ENCODE measurements at places on chromosomes 12 and 14.

- no peak for DNase-seq
Measured at GRCh38 chr12:66620688-66621087, 58.2 kb downstream of the GRIP1 start.

- peak; percentile 30 for DNase-seq
Measured at GRCh38 chr12:13000925-13001774, 1.1 kb upstream of the HEBP1 start.

DNA sequence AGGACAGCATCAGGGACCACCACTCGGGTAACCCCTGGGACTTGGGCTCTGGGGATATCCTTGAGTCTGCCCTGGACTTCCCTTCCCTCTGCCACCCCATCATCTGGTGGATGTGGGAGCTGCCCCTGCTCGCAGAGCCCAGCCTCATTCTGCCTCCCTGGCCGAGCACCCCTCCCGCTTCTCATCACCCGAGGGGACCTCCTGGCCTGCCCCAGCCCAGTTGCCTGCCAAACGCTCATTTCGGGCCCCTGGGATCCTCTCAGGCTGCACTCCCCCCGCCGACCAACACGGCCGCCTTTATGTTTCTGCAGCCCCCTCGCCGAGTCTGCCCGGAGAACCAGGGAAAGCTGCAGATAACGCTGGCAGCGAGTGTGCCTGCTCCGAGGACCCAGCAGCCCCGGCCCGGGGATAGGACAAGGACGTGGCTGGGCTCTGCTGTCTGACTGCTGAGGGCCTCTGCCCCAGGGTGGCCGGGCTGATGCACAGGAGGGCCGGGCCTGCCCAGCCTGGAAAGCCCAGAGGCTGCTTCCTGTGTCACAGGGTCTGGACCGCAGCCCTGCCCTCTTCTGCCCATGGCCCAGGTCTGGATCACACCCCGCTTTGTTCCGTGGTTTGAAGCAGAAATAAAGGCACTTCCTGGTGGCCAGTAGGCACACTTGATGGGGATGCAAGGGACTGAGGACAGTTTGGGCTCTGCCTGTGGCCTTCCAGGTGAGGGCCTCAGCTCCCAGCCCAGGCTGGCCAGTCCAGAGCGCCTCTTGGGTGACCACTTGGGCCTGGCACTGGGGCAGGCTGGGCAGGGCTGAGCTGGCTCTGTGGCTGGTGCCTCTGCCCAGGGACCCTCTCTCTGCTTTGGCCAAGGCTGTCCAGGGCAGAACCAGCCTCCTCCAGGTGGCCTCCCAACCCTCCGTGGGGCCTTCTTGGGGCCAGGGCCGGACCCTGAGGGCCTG lies 4.9 kb upstream of the EXOC3L4 start:
- DNase-seq: no peak

DNA sequence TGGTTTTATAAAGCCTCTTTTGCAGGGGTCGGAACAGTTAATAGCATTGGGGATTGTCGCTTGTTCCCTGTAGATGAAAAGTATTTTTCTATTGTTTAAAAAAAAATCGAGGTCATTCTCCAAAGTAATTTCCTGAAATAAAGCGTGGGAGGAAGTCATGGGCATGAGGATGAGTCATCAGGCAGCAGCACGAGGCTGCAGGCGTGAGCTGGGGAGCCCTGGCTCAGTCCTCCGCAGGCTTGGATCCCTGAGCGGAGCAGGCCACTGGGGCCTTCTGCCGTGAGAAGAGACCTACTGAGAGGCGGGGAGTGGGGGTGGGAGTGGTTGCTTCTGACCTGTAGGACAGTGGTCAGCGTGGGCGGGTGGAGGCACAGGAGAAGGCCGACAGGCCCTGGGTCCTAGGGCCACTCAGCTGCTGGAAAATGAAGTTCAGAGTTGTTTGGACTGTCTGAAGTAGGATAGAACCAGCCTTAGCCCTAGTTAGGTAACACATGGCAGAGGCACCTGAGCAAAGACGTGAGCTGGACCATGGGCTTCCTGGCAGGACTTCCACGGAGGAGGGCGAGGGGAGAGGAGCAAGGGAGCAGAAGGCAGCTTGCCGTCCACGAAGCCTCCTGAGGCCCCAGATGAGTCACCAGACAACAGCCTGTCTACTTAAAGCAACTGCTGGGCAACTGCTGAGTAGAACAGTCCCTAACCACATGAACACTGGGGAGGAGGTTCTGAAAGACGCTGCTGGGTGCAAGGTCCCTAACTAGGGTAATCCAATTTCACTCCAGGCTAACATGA lies 21.1 kb upstream of the LGALS3 start:
- peak; percentile 43 for DNase-seq

DNA sequence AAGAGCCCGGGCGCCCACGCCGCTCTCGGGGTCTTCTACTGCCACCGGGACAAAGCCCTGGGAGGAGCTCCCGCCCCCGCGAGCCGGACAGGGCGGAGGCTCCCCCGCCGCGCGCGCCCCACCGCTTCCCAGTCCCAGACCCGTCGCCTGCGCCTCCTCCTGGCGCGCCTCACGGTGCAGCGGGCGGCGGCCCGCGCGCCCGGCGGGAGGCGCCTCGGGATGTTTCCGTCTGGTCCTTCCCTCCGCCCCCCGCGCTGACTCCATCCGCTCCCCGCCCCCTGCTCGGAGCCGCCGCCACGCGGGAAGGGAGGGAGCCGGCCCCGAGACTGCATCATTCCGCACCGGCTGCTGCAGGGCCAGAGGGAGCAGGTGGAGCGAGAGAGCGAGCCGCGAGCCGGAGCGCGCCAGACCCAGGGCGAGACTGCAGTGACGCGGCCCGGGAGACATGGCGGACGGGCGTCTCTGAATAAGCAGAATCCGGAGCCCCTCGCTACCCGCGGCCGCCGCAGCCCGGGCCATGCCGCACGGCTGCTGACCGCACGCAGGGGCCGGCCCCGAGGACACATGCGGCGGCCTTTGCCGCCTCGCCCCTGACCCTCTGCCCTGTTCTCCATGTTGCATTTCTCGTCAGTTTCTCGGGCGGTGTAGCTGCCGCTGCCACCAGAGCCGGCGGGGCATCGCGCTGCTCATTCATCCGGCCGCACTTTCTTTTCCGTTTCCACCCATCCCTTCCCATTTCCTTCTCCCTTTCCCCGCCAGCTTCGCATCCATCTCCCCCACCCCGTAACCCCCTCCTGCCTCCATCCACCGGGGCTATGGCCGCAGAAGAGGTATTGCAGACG lies at the start of gene BICD1:
Gene BICD1 (plus strand): TSS at position 331 of the 842 bp plus-strand sequence. CDS start 485 bp downstream, at position 816.
- DNase-seq: peak; percentile 67

DNA sequence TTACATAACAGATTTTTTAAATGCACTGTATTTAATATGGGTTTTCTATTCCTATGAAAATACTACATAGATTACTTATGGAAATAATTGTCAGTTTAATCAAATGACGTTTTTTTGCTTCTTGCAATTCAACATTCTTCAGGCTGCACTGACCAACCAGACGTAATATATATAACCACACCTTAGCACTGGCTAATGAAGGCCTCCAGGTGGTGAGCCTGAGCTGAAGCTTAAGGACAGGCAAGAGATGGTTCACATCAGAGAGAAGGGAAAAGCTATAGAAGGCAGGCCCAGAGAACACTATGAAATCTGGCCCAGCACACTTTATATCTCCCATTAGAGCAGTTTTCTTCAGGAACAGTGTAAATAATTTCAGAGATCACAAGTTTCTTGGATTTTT lies 2.8 kb upstream of the MDGA2 start:
- DNase-seq: no peak

DNA sequence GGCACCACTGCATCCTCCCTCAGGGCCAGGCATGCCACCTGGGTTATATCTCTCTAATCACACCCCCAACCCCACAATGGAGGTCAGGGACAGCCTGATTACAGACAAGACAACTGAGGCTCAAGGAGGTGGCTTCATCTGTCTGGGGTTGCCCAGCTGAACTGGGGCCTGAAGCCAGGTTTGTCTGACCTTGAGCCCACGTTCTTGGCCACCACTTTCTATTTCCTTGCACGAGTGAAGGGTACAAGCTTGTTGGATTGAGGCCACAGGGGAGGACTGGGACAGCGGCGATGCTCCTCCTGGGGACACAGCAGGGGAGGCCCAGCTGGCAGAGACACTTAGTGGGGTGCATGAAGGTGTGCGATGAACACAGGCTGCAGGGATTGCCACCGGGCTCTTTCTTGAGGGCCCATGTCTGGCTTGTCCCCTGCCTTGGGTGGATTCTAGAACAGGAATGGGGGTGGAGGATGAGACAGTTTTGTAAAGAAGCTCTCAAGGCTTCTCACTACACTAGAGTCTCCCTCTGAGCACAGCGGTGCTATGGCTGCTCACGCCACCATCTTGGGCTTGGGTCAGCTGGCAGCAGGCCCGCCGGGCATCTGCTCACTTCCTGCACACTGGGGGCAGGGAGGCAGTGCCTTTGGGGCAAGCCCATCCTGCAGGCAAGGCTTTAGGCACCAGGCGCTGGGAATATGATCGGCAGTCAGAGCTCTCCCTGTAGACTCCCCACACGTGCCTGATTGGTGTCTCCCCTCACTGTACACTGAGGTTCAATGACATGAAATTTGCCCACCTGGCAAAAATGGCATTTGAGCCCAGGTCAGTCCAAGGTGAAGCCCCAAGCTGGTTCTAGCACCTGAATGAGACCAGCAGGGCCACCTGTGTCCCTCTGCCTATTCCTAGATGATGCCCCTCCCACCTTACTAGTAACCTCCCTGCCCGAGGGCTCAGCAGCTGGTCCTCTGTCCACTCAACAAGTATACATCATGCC lies 16.0 kb downstream of the RITA1 start:
- DNase-seq: no peak

GRCh38 chr12:90404071-90404470 lies 550.9 kb downstream of the CCER1 start:
- no peak for DNase-seq

- DNase-seq: no peak
Measured at GRCh38 chr12:50351120-50352043, 45.0 kb downstream of the FAM186A start.

DNA sequence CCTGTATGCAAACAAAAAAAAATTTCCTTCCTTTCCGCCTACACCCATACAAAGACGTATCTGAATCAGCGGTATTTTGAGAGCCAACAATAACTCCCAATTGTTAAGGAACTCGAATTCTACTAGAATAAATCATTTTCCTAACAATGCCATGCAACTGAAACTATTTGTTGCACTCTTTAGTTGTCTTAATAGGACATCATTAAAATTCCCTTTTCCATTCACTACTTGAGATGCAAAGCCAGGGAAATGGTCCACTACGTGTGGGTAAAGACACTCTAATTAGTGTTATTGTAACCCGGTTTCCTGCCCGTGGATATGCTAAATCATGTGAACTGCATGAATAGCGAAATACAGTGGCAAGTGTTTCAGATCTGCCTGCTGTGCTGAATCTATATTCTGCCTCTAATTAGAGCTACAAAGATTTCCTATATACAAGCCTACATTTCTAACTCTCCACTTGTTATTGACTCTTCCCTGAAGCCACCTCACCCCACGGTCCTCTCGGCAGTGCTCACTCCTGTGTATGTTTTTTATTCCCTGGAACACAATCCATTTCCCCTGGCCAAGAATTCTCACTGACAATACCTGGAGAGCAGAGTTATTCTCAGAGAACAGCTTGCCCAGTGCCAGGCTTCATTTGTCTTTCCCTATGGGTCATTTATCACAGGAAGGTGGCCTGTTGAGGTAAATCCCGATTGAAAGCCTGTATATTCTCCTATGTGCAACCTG lies 168.3 kb downstream of the PAWR start:
- no peak for DNase-seq

GRCh38 chr12:45547822-45548221 lies 181.7 kb upstream of the ARID2 start:
- no peak for DNase-seq

DNA sequence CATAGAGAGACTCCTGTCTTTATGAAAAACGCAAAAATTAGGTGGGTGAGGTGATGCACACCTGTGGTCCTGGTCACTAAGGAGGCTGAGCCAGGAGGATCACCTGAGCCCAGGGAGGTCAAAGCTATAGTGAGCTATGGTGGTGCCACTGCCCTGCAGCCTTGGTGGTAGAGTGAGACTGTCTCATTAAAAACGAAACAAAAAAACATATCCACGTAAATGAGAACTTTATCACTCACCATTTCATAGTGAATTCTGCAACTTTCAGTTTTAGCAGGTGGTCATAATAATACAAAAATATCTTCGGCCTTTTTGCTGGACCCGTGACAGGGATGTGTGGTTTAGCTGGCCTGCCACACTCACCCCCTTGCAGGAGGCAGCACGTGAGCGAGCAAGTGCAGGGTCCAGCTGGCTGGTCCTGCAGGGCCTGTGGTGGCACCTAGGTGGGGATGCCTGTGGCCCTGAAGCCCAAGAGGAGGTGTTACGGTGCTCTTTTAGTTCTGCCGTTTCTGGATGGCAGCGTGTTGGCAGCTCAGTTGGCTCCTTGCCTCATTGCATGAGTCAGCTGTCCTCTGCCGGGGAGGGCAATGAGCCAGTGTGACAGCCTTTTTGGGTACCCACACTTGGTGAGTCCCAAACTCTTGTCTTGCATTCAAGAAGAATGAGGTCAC lies 1330.7 kb upstream of the TMEM132C start:
- no peak for DNase-seq

GRCh38 chr14:91142214-91142668 lies 28.4 kb downstream of the DGLUCY start:
- no peak for DNase-seq

DNA sequence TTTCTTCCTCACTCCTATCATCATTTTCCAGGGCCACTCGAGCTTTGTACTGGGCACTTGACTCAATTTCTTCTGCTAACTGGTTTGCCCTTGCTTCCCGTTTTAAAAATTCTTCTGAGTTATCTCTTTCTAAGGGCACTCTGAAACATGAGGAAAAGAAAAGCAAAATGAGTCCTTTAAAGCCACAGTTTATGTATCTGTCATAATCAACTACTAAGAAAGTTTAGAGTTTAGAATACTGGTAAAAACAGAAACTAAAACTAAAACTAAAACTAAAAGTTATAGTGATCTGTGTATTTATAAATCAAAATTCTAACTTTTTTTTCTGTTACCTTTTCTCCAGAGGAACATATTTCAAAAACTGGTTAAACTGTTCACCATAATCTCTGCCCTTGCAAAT lies 79.2 kb downstream of the ATXN2 start:
- no peak for DNase-seq

DNA sequence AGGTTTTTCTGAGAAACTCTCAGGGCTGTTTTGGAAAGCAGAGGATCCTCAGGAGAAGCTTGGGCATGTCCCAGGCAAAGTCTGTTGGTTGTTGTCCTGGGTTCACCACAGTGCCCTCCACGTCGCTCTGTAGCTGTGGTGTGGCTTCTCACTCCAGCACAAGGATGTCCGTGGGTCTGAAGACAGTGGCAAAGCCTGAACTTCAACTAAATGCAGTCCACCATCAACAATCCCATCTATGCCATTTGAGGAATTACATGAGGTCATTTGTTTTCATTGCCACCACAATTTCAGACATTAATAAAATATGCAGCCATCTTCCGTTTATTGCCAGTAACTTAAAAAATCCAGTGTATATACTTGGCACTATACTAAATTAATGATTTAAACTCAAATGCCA lies 272.1 kb downstream of the LRIG3 start:
- no peak for DNase-seq

DNA sequence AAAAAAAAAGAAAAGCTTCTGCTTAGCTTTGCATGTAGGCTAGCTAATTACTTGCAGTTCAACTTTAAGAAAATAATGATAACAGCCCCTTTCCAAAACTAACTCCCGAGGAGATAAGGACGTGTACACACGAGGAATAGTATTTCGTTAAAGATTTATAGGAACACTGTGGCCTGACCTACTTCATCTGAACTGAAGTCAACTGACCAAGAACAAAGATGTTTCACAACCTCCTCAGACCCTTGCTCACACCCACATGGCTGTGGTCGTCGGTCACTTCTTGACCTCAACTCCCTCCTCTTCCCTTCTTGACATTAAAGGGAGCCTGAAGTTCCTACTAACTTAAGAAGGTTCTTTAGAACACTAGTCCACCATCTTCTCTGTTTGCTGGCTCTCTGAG lies 25.3 kb upstream of the FAM181A start:
- no peak for DNase-seq

All from activated T-helper 9 cell treated with anti-CD3 and anti-CD28 coated beads, Interleukin-2, amount 50 U/mL, for 16 hours (primary cell).